ENCODE measurements at places on chromosomes 16 and 17. TPM values are rescaled to one million over a fixed set of nuclear protein-coding genes. Genes with fewer than 3 reads are reported as not detected.

The SP6 gene
- total RNA-seq = 1.7 TPM

The CACNG1 gene
- not detected for total RNA-seq

The CRHR1 gene
- 0.71 TPM for total RNA-seq

The MRPS7 gene
- 48.8 TPM for total RNA-seq

The FAM117A gene
- 11.9 TPM for total RNA-seq

The RIPOR1 gene
- 191 TPM for total RNA-seq

The RANBP10 gene
- 32.0 TPM for total RNA-seq

The KRTAP2-2 gene
- total RNA-seq = not detected

The STH gene
- 4.1 TPM for total RNA-seq

The CSH1 gene
- total RNA-seq = not detected

The WNT3 gene
- total RNA-seq = 1.7 TPM

The PVALEF gene
- total RNA-seq = 0.29 TPM

The NDRG4 gene
- total RNA-seq = 677 TPM

The TP53TG3 gene
- not detected for total RNA-seq

The FBXW10 gene
- total RNA-seq = not detected

The TPSAB1 gene
- total RNA-seq = not detected

The KRT36 gene
- not detected for total RNA-seq

The LGALS9B gene
- total RNA-seq = not detected

The EFNB3 gene
- 17.9 TPM for total RNA-seq

The KRTAP4-3 gene
- not detected for total RNA-seq

The KLHL10 gene
- not detected for total RNA-seq

The SPATA32 gene
- not detected for total RNA-seq

The CD79B gene
- total RNA-seq = not detected

The PRAC2 gene
- not detected for total RNA-seq

The ADGRG3 gene
- total RNA-seq = not detected

The SYNGR2 gene
- 3.2 TPM for total RNA-seq

The MFAP4 gene
- total RNA-seq = 37.7 TPM

The LPO gene
- not detected for total RNA-seq

The GABARAPL2 gene
- 208 TPM for total RNA-seq

The ADAMTS18 gene
- 1.7 TPM for total RNA-seq

The ATMIN gene
- 61.5 TPM for total RNA-seq

The CES3 gene
- 4.1 TPM for total RNA-seq

The KRTAP9-2 gene
- not detected for total RNA-seq

The KAT7 gene
- 65.7 TPM for total RNA-seq

The KRT24 gene
- total RNA-seq = not detected

The TP53TG3F gene
- total RNA-seq = not detected

The GJC1 gene
- total RNA-seq = 60.9 TPM

The ASPA gene
- not detected for total RNA-seq

The ENPP7 gene
- total RNA-seq = not detected

Data from glutamatergic neuron (in vitro differentiated cells).